ENCODE measurements at places on chromosomes 5 and 9.

DNA sequence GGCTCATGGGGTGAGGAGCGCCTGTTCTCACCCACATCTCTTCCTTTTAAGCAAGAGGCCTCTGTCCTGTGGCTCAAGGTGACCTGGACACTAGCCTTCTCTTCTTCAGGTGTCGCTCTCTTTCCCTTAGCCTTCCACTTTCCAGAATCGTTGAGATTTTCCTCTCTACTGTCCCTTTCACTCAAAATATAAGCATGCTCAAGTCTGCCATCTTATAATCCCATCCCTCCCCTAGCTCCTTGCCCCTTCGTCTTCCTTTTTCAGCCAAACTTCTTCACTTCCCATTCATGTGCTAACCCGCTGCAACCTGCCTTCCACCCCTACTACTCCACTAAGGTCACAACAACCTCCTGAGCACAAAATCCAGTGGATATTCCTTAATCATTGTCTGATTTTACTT is 13.1 kb downstream of the PTGR1 start:
- DNase-seq, result no peak

GRCh38 chr9:125522328-125522725 is 184.7 kb downstream of the MAPKAP1 start:
- no peak for DNase-seq

DNA sequence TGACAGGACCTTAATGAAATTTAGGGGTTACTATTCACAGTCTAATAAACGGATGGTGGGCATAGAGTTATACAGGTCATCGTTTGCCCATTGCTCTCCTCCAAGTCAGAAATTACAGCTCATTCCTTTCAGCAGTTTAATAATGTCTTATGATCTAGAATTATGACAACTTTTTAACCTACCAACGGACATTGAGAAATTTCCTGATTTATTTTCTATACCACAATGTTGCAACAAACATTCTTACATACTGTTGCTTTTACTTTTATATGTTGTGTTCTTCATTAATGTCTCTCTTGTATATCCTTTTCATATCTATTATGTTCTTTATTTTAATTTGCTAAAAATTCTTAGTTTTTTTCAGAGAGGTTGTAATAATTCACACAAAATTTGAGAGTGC is 152.8 kb upstream of the PRLR start:
- DNase-seq, result no peak

DNA sequence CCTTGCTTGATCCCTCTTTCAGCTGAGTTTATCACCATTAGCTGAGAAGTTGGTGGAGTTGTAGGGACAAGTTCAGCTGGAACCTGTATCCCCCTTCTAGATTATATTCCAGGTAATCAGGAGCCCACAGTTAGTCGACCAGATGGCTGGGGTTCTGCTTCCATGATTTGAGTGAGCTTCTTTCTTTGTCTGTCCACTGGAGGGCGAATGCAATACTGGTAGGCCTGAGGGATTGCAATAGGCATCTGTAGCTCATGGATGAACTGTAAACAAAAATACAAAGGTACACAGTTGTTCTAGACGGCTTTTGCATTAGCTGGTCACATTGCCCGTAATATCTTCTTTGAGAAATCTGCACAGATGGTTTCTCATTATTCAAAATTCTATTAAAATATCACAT is 88.9 kb downstream of the PCSK5 start:
- no peak for DNase-seq

DNA sequence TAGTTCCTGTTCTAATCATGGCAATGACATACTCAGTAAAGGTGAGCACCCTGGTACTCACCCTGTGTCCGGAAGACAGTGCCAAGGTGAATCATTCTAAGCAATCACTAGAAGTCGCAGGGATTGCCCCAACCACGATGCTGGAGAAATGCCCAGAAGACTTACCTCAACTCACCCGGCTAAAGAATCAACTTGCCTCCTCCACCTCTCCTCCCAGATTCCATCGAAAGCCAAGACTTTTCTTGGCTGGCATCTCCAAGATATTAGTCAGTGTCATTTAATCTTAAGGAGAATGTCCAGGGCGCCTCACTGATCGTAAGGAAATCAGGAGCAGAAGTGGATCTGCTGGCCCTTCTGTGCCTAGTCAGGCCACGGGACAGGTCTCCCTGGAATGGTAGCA is 204.9 kb downstream of the ERCC6L2 start:
- no peak for DNase-seq

DNA sequence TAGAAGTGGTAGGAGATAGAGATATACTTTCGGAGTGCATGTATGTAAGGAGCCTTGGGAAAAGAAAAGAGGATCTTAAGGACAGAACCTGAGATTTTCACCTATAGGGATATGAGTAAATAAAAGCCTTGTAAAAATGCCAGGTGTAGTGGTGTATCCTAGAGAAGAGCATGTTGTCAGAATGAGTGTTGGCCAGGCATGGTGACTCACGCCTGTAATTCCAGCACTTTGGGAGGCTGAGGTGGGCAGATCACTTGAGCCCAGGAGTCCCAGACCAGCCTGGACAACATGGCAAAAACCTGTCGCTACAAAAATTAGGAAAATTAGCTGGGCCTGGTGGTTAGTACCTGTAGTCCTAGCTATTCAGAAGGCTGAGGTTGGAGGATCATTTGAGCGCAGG is 76.0 kb downstream of the IPO11 start:
- no peak for DNase-seq

DNA sequence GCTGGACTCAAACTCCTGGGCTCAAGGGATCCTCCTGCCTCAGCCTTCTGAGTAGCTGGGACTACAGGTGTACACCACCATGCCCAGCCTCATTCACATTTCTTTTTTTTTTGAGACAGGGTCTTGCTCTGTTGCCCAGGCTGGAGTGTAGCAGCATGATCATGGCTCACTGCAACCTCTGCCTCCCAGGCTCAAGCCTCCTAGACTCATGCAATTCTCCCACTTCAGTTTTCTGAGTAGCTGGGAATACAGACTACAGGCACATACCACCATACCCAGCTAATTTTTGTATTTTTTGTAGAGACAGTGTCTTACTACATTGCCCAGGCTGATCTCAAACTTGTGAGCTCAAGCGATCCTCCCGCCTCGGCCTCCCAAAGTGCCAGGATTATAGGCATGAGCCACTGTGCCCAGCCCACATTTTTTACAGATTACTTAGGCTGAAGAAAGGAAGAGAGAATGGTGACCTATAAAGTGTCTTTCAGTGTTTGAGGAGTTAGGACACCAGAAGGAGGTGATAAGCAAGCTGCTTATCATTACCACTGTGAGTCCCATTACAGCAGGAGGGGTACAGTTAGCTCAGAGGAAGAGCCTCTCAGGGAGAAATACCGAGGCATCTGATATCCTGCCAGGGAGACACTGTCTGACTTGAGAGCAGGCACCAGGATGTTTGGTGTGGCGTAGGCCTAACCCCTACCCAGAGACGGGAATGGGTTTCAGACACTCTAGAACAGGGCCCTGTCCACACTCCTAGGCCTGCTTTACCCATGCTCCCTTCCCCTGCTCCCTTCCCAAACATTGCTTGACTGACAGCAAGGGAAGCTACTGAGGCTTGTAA is 9.7 kb downstream of the FAXDC2 start:
- DNase-seq, result no peak

Data from AG09319 (cell line).